WTC11 (cell line): ENCODE measurements at places on chromosomes 3 and 15. TPM values are rescaled to one million over a fixed set of nuclear protein-coding genes. Genes with fewer than 3 reads are reported as not detected.

GRCh38 chr15:30824518-30825195 is 79.1 kb upstream of the FAN1 start:
- peaks cover 18% of the 10 kb centered on the region for H3K4me1 ChIP-seq
- H3K27ac ChIP-seq = no peak overlapping the region
- no peaks in the 10 kb centered on the region for H3K36me3 ChIP-seq
- H3K4me3 ChIP-seq = no peak overlapping the region
- DNase-seq = no peak

- H3K36me3 ChIP-seq = 0 out of 2 replicates have a peak, but pooled peaks cover 2% of the 10 kb centered on the region
- no peak overlapping the region for H3K27ac ChIP-seq
- no peak overlapping the region for H3K4me3 ChIP-seq
These were observed 250.0 kb upstream of the NECTIN3 start for GRCh38 chr3:110821586-110821985.

GRCh38 chr15:64975390-64975789 is 14.3 kb downstream of the SPG21 start:
- DNase-seq = no peak
- H3K27ac ChIP-seq = no peak overlapping the region
- H3K27me3 ChIP-seq = no peaks in the 10 kb centered on the region
- peaks cover 38% of the 10 kb centered on the region for H3K36me3 ChIP-seq
- H3K4me1 ChIP-seq = peaks cover 21% of the 10 kb centered on the region
- no peak overlapping the region for H3K4me3 ChIP-seq

- H3K4me3 ChIP-seq = peak overlapping the region; percentile 65; the same call in 1 of the 2 replicates
- H3K27ac ChIP-seq = peak overlapping the region; percentile 95
- H3K36me3 ChIP-seq = peaks cover 24% of the 10 kb centered on the region
- DNase-seq = no peak
These were observed 846.5 kb upstream of the ALCAM start for GRCh38 chr3:104520228-104520655.

The EPHA3 gene
- total RNA-seq = 0.32 to 0.74 TPM (median 0.41 TPM) in 3 replicates

The TRH gene
- 0.16 to 0.27 TPM (median 0.22 TPM) in 3 replicates for total RNA-seq
